ENCODE measurements at places on chromosomes 6 and 20.
A peak's percentile ranks its signal among the peaks of the same experiment; 100 is the strongest.

DNA sequence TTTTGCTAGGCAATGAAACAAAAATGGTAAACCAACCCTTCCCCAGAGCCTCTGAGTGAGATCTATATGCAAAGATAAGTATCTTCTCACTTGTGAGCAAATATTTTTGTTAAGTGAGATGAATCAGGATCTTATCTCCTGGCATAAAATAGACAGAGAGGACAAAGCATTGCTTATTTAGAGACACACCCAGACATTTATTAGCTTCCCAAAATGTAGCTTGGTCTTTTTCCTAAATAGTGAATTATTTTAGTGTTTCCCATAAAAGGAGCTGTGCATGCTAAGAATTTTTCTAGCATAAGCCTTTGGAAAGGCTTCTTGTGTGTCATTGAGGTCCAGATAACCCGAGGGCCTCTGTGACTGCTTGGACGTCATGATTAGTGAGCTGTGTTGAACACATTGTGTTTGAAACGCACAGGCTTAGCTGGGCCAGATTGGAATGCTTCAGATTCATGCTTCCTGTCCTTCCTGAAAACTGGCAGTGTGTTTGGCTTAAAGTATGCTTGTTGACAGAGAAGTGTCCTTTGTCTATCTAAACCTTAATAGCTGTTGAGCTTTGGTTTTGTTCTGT, 16.5 kb downstream of the MTHFD1L start:
- no peak for DNase-seq

DNA sequence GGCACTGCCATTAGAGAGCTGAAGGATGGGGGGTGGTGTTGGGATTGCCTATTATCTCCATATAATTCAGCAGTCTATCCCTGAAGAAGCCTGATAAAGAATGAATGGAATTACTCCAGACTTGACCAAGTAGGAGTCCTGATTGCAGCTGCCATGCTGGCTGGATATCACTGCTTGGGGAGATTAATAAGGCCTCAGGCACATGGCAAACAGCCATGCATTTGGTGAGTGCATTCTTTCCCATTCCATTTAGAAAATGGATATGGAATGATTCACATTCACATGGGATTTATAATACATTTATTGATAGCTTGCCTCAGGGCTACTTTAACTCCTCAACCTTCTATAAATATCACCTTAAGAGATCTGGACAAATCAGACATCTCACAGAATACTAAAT, 49.6 kb upstream of the HLA-A start:
- no peak for DNase-seq

DNA sequence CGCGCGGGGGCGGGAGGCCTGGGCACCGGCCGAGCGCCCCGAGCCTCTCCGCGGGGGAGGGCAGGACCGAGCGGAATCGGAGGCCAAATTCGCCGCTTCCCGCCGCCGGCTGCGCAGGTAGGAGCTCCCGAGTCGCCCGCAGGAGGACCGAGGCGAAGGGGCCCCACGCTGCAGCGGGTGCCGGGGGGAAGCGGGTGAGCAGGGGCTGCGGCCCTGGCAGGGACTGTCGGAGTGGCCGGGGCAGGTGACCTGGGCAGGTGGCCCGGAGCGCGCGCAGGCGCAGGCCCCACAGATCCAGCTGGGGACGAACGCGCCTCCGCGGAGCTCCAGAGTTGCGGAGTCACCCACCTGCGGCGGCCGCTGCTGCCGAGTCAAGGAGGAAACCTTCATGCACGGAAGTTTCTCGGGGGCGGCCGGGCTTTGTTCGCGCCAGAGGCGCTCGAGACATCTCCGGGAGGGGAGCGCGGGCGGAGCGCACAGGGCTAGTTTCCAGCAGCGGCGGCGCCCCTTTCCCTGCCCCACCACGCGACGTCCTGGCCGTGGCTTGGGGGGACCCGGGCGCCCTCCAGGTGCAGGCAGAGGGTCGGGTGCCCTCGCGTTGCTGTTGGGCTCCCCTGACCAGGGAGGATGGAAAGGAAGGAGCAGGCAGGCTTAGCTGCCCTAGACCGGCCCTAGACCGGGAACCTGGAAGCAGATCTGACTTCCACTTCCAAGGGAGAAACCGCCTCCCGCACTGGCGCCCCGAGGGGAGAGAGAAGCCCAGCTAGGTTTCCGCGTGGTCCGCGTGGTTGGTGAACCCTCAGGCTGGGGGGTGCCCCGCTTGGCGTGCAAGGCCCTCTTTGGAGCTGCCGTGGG, 590 bp downstream of the SLCO4A1 start:
- DNase-seq = peak; percentile 36

DNA sequence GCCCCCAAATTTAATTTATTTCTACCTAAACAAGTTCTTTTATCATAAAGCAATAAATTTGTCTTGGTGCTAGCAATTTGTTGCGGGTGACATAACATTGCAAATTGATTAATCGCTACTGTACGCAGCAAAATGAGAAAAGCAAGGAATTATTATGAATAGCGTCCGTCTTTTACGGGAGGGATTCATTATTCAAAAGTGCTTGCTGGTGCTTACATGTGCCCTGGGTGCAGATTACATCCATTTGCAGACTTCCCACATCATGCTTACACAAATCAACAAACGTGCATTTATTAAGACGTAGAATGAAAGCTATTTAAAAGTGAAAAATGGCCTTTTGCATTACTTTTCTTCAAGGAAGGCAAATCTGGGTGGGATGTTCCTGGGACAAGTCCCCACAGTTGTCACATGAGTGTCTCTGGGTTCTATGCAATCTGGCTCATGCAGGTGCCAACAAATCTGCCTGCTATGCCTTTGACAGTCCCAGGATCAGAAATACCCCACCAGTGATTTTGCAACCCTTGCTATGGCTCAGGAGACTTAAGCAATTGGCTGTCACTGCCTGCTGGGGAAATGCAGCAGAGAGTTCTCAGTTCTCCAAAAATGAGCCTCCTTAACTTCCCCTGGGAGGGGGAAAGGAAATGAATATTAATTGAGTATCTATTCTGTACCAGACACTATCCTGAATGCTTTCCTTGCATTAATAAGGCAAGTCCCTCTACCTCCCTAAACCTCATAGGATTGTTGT, 30.1 kb upstream of the MAFB start:
- no peak for DNase-seq

DNA sequence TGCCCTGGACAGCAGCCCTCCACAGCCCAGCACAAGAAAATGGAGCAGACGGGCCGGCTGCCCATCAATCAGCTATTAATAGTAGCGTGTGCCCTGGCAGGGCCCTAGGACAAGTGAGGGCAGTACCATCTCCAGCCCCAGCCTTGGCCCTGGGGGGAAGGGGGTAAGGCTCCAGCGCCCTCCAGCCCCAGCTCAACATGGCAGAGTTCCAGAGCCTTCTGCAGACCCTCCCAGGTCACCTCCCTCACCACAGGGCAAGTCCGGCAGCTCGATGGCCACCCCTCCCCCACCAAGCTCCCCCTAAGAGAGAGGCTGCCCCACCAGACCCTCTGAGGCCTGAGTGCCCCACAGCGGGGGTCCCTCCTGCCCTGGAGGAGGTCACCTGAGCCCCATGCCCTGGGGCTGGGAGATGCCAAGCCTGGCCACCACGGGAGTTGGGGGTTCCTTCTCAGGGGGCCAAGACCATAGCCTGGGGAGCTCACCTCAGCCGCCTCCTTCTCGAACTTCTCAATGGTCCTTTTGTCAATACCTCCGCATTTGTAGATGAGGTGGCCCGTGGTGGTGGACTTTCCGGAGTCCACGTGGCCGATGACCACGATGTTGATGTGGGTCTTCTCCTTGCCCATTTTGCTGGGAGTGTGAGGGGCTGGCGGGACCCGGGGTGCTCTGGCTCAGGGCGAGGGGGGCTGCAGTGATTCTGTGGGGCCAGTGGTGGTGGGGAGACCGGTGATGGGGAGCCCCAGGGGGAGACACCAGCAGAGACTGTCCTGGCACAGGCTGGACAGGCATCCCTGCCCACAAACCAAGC, 1.5 kb downstream of the EEF1A2 start:
- no peak for DNase-seq

DNA sequence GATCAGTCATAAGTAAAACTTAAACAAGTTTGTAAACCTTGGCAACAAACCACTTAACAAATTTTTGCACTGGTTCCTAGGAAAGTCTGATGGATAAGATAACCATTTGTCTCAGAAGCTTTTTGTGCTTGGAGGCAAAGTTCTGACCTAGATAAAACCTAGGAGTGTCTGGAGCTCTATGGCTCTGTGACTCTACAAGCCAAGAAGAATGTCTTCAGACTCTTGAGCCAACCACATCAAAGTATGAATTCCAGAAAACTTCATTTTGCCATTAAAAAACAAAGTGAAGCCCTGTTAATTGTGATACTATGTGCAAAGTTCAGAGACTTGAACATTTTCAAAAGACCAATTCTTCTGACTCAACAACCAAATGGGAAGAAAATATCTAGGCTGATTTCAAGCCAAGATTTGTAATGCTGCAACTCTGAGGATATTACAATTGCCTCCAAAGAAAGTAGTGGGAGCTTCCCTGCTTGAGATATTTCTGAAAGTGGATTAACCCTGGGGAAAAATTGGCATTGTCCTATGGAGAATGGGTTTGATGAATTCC, 158.1 kb upstream of the FOXQ1 start:
- DNase-seq = no peak

GRCh38 chr6:46130666-46131065, 877 bp downstream of the ENPP4 start:
- DNase-seq = no peak

- DNase-seq = no peak
Observed at GRCh38 chr6:54992789-54993188, 146.2 kb downstream of the FAM83B start.

GRCh38 chr6:55773620-55774216, 101.7 kb downstream of the BMP5 start:
- DNase-seq = no peak

GRCh38 chr20:4946986-4947385, 54.3 kb downstream of the SLC23A2 start:
- DNase-seq = no peak

DNA sequence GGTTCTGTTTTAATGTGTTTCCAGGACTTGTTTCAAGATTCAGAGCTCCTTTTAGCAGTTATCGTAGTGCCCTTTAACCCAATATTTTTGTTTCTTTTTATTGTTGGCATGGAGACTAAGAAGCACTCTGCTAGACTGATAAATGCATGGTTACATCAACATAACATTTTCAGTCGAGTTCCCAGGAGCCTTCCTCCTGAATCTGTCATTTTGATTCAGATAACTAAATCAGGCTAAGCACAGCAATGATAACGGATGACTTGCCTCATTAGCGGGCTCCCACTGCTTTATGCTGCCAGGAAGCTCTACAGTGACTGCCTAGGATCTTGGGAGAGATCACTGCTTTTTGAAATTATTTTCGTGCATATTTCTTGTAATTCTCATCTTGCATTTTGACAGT, 772.8 kb upstream of the GJE1 start:
- no peak for DNase-seq

DNA sequence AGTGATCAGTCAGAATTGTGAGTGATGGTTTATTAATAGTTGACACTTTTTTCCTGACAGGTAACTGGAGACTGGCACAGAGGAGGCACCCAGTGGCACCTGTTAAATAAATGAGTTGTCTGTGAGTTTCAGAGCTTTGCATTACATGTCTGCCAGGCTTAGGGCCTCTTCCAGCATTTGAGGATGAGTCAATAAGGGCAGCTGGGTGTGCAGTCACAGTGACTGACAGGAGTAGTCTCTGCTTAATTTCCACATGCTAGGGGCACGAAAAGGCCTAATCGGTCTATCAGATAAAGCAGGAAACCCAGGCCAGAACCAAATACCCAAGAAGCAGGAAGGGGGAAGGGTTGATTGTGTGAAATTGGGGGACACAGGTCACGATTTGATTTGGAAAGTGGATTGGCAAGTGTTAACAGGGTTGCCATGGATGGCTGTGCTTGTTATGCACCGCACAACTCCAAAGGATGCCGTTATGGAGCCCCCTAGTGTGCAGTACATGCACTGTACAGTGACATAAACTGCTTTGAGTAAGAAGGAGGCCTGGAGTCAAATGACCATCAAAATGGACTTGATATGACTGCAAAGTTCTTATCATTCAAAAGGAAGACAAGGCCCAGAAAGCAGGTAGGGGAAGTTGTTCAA, 111.9 kb upstream of the GGTLC1 start:
- DNase-seq = peak; percentile 81

DNA sequence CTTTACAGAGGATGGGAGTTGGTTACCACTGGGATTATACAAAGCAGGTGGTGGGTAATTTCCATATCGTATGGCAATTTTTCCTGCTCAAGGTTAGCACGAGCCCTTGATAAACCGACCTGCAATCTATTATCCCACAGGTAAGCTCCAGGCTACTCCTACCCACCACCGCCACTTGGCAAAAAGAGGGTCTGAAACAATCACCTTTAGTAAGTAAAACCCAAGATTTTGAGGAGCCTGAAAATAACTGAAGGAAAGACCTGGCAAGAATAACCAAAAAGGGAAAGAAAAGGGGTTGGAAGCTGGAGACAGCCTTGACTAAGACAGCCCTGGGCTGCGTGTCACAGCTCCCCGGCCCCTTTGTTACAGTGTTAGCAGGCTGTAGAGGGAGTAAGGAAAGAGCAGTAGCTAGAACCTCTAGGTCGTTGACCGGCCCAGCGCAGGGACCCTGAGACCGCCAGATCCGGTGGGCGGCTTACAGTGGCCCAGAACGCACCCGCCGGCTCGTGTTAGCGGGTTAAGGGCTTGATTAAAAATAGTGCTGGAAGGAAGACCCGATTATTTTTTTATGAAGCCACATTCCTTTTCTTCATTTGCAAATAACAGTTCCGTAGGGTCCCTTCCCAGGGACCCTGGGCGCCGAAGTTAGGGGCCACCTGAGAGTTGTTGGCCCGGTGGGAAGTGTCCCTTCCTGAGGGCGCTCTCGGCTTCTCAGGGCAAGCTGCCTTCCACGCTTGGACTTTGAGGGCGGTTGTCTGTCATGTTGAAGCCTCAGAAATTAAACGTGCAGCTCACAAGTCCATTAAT, 30.5 kb downstream of the TFAP2B start:
- no peak for DNase-seq

GRCh38 chr6:157291356-157291755, 32.0 kb downstream of the TMEM242 start:
- no peak for DNase-seq

- DNase-seq = no peak
Observed at GRCh38 chr6:66930559-66931290, 1223.7 kb upstream of the EYS start.

DNA sequence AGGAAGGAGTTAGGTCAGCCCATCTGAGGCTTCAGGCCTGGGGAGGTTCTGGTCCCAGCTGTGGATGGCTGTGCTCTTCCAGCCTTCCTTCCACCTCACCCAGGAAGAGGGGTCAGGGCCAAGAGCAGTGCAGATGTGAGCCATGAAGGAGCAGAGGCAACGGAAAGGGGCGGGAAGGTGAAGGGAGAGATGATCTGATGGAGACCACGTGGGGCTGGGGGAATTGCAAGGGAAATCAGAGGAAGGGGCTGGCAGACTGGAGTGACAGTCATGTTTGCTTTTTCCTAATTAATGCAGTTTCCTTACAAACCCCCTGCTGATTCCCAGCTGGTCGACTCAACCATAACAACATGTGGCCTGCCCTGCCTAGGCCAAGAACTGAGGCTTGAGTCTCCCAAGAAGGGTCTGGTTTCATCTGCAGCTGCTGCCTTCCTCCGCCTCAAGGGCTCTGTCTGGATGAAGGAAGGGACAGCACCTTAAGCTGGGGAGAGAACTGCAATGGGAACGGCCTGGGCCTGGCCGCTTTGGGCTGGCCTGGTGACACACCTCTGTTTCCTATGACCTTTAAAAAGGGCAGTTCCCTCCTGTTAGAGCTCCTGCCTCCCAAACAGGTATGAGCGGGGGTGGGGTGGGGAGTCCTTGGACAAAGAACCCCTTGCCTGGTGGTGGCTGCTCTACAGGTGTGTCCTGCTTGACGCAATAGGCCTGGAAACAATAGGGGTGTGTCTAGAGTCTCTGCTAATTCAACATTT, 7.8 kb upstream of the MRPS18A start:
- DNase-seq = peak; percentile 99

GRCh38 chr6:109458774-109459531, 3.4 kb upstream of the MICAL1 start:
- no peak for DNase-seq

- DNase-seq = no peak
Observed at GRCh38 chr20:21808863-21809664, 103.6 kb downstream of the PAX1 start.

Measured in NCI-H524 (cell line).